ENCODE measurements at places on chromosomes 6 and 20.

- no peak for ATAC-seq
Measured at GRCh38 chr6:138372711-138373463, 4.8 kb upstream of the SMIM28 start.

DNA sequence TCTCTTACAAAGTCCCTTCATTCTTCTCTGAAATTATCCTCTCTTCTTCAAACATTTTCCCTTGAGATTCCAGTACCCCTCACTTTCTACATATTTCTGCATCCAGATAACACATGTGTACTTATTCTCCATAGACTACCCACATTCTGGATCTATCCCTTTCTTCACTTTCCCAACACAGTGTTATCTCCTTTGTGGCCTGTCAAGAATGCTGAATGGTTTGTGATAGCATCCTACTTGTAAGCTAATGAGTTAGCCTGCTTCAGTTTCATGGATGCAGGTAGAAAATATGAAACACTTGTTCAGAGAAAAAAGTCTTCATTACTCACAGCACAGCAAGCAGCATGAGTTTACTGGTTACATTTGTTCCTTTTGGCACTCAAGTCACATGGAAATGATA lies 245.4 kb downstream of the HTR1B start:
- no peak for ATAC-seq

- no peak for ATAC-seq
Measured at GRCh38 chr6:44804546-44805159, 417.1 kb downstream of the CDC5L start.

DNA sequence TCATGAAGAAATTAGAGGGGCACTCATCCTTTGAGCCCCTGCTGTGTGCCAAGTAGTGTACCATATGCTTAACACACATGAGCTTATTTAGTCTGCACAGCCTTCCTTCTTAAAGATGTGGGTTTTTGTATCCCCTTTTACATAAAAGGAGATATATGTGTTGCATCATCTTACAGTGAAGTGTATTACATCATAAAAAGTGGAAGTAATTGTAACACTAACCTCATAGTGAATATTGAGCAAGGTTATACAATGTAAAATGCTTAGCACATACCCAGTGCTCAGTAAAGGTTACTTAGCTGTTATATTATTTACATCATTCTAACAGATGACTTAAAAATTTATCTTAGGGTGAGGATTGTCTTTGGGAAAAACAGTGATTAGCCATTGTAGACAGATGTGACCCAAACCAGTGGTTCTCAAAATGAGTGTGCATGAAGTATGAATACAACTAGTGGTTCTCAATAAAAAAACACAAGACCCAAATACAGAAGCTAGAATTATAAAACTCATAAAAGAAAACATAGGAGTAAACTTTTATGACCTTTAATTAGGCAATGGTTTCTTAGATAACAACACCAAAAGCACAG lies 3.8 kb upstream of the PIGU start:
- no peak for ATAC-seq

- no peak for ATAC-seq
Measured at GRCh38 chr6:37792457-37793033, 27.0 kb upstream of the ZFAND3 start.

DNA sequence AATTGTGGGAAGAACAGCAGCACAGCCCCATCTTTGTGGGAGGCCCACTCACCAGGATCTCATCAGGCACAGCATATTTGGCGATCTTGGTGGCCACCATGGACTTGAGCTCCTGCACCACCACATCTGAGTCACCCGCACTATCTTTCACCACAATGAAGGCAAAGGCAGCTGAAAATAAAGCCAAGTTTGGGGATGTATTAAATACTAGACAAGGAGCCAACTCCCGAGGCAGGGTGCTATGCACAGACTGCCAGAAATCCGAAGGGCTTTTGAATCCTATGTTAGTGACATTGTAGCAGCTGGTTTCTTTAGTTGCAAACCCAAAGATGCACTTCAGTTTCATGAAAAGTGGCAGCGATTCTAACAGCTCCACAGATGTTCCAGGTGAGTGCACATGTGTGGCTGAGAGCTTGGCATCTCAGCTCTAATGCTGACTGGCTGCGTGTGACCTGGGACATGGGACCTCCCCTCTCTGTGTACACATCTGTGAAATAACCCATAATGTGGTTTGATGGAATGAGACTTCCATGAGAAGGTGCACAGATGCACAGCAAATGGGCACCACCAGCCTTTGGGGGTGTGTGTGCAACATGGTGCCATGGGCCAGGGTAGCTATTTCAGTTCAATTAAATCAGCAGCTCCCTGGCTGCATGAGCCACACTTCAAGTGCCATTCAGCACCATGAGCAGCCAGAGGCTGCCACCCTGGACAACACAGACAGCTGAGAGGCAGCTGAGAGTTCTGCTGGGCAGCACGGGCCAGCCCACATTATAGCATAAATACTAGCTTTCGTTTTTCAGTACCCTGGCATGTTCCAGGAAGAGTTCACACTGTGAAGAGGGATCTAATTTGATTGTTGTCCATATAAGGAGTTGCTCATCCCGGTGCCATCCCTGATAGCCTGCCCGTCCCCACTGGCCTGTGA lies 16.9 kb upstream of the APMAP start:
- no peak for ATAC-seq

DNA sequence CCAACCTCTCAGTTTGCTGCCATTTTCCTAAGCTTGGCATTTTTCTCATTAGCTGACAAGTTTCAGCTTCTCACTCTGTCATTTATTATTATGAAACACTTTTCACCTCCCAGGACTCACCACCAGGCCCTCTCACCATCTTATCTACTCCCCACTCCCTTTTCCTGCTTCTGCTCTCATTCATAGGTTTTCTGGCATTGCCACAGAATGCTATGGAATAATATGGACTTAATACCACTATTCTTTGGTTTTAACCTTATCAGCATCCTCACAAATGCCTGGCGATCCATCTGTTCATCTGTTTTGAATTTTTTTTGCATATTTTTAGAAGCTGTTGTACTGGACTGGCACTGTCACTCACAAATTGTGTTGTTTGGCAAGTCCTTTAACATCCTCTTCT lies 16.4 kb upstream of the LAMA4 start:
- ATAC-seq = no peak

DNA sequence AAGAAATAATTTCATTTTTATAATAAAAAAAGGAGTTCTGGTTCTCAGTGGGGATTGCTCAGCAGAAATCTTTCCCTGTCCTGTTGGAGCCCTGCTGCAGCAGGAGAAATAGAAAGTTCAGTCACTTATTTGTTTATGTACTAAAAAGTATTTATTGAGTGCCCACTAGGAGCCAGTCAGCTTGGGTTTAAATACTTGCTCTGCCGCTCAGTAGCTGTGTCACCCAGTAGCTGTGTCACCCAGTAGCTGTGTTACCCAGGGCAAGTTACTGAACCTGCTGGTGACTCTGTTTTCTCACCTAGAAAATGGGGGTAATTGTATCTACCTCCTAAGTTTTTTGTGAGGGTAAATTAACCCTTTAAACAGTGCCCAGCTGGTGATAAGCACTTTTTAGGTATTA lies 32.9 kb downstream of the FOXF2 start:
- ATAC-seq = no peak

- ATAC-seq = peak; percentile 15
Measured at GRCh38 chr6:158040051-158040803, 58.6 kb downstream of the SYNJ2 start.

- peak; percentile 90 for ATAC-seq
Measured at GRCh38 chr6:75800708-75801505, 51.9 kb downstream of the MYO6 start.

DNA sequence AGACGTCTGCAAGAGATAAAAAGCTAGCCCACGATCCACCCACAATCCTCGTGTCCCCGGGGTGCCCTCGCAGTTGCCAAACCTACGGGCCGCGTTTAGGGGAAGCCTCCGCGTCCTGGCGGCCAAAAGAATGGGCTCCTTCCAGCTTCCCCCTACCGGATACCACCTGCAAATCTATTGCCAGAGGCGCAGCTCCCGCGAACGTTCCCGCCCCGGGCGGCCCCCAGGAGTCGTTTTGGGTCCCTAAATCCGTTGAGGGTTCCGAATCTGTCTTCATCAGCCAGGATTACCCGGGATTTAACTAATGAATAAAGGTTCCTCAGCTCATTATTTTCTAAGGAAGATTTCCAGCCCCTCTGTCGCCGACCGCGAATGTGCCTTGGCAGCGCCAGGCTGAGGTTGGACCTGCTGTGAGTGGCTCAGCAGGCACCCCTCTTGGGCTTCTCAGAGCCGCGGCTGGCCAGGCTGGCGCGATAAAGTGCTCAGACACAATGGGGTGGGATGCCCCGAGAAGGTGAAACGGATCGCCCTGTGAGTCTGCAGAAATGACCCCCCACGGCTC lies 2.8 kb upstream of the VSX1 start:
- ATAC-seq = no peak

- ATAC-seq = no peak
Measured at GRCh38 chr6:88072462-88072861, 24.8 kb downstream of the SPACA1 start.

- ATAC-seq = no peak
Measured at GRCh38 chr6:151026041-151026663, 160.7 kb downstream of the MTHFD1L start.

GRCh38 chr6:144234399-144234798 lies 50.7 kb upstream of the UTRN start:
- ATAC-seq = no peak

- no peak for ATAC-seq
Measured at GRCh38 chr20:15913391-15914025, 659.7 kb downstream of the KIF16B start.

DNA sequence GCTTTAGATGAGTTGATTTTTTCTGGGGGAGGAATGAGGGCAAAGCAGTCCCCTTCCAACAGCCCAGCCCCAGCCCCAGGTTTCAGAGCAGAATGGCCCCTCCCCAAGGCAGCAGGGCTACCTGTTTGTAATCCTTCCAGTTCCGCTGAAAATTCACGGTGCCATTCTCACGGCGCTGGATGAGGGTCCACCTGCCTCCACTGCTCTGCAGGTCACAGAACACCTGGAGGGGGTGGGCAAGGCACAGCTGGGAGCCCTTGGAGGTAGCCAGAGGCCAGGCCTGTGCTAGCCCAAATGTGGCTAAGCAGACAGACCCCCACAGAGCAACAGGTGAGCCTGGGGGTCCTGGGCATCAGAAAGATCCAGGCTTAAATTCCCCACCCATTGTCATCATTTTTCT lies 36.5 kb downstream of the ANGPT4 start:
- no peak for ATAC-seq

DNA sequence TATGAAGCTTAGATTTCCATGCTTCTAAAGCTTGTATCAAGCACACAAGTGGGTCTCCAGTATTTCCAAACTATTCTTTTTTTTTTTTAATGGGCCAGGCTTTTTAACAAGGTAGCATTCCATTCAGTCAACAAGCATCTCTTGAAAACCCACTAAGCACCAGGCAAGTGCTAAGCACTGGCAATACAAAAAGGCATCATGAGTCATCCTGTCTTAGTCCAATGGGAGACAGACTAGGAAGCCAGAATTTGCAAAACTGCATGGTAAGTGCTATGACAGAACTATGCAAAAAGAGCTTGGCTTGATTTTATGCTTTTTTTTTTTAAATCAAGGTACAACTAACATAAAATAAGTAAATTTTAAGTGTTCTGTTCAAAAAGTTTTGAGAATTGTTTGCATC lies 109.3 kb upstream of the DST start:
- peak; percentile 36 for ATAC-seq

DNA sequence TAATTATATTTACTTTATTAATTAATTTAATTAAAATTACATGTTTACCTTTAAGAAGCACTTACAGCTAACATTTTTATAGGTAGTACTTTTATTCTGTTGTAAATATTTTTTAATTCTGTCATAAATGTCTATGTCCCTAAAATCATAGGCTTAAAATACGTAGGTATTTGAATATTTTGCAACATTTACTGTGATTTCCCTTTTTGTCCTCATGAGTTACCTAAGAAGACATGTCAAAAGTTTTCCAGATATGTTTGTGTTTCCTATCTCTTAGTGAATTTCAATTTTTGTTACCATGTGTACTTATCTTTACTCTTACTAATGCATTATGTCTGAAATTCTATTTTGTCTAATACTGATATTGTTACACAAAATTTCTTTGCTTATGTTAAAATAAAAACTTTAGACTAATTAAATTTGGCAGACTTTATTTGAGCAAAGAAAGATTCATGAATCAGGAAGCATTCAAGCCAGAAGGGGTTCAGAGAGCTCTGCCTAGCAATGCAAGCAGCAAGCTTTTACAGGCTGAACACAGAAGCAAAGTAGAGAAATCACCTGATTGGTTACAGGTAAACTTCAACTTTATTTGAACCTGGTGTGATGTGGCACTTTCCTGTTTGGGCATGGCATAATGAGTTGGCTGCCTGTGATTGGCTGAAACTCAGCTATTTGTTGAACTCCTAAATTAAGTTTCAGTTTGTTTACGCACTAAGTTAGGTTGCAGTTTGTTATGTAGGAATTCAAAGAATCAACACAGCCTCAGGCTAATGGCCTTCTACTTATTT lies 123.2 kb upstream of the TMEM170B start:
- peak; percentile 97 for ATAC-seq

DNA sequence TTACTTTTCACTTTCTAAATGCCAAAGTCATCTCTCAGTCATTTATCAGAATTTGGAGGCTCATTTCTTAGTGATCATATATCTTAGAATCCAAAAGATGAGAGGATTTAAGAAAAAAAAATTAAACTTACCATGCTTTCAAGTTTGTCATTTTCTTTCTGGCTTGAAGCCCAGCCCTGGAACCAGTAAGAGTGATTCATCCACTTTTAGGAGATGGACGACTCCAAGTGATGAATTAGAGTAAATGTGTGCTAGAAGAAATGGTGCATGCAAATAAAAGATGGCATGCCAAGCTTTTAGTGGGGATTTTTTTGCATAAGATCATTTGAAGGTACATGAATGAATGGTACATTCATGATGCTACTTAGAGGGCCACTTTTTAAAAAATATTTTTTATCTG lies 20.1 kb downstream of the PLCB1 start:
- no peak for ATAC-seq

DNA sequence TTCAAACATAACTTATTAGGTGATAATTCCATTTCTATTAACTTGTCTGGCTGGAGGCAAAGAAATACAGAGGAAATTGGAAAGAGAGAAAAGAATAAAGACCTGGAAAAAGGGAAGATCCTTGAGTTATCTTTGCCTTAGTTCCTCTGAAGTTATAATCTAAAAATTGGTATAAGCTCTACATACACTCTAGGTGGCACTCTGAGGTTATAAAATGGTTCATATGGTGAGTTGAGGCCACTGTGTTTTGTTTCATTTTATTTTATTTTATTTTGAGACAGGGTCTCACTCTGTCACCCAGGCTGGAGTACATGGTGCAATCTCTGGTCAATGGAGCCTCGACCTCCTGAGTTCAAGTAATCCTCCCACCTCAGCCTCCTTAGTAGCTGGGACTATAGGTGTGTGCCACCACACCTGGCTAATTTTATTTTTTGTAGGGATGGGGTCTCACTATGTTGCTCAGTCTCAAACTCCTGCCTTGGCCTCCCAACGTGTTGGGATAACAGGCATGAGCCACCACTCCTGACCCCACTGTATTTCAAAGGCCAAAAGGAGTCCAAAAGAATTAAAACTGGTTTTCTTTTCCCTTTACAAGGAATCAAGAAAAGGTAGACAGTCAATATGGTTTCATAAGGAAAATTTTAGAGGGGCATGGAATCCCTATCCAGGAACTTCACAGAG lies 19.4 kb downstream of the GPX6 start:
- ATAC-seq = no peak
